ENCODE measurements at places on chromosomes 6 and 20.
A peak's percentile ranks its signal among the peaks of the same experiment; 100 is the strongest.

- peak; percentile 55 for DNase-seq
These were observed 6.4 kb downstream of the CFB start for GRCh38 chr6:31952140-31952805.

- no peak for DNase-seq
These were observed 77.6 kb downstream of the RIN2 start for GRCh38 chr20:19835533-19836222.

DNA sequence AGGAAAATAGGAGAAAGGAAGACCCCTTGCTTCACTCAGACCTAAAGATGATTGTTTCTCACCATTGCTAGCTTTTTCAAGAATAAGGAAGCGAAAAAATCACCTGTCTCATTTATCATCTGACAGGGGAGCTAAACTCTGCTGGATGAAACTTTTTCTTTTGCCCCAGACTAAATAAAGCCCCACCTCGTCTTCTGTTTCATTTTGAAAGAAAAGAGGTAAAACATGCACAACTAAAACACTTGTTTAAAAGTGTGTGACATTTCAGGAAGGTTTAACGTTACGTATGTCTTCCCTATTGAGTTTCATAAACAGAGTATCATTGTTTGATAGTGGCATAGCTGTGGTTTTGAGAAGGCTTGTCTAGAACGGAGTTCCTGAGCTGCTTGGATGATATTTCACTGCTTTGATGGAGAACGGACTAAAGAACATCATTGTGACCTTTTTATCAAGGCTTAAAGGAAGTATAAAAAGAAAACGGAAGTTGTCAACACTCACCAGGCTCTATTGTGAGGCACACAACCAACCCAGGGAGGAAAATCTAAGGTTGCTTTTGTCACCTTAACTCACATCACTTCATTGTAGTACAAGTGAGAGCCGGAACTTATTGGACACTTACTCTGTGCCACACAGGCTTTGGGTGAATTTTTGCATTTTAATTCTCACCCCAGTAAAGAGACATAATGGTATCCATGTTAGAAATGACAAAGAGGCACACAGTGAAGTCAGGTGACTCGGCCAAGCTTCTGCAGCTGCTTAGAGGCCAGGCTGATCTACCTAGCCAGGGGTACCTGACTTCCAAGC, 29.5 kb downstream of the TSHZ2 start:
- DNase-seq = peak; percentile 53

DNA sequence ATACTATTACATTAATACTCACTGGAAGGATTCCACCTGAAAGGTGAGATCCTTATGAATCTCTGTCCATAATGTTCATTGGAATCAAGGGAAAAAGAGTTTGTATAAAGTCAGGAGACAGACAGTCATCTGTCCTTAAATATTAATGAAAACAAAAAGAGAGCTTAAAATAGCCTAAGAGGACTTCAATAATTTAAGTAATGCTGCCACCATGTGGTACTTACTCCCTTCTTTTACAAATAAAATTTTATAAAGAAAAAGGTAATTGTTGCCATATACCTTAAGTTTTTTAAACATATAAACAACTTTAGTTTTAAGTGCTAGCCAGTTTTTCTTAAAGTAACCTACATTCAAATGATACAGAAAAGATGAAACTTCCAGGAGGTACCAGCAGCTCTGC, 5.1 kb downstream of the BLOC1S5 start:
- peak; percentile 34 for DNase-seq

DNA sequence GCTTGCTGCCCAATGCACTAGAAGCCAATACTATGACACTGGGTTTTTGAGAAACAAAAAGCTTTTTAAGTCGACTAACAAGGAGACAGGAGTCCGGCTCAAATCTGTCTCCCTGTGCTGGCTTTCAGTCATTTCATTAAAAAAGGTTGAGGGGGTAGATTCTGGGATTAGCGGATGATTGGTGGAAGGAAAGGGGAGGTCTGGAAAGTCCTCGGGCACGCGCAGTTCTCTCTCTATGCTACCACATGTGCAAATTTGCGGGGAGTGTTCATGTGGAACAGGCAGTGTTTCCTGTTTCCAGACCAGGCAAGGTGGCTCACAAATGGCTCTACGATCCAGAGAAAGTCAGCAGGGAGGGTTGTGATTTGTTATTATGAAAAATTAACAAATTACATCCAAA, 89.1 kb upstream of the TOX2 start:
- no peak for DNase-seq

DNA sequence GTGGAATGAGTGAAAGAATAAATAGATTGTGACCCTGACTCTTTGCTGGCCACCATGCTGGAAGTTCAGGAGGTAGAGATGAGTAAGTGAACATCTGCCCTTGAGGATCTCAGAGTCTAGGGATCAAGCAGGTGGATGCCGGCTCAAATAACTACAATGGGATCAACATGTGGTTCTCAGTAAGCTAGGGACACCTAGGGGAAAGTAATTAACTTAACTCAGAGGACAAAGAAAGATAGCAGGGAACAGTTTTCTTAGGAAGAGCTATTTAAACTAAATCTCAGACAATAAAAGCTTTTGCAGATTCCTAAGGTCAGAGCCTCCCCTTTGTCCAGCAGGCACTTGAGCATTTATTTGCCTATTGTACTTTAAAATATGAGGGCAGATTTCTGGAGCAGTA, 29.1 kb downstream of the SLC13A3 start:
- DNase-seq = no peak

Data from fibroblast of skin of right biceps (primary cell).